ENCODE measurements at places on chromosomes 13 and 19. TPM values are rescaled to one million over a fixed set of nuclear protein-coding genes. Genes with fewer than 3 reads are reported as not detected.
A peak's percentile ranks its signal among the peaks of the same experiment; 100 is the strongest.

DNA sequence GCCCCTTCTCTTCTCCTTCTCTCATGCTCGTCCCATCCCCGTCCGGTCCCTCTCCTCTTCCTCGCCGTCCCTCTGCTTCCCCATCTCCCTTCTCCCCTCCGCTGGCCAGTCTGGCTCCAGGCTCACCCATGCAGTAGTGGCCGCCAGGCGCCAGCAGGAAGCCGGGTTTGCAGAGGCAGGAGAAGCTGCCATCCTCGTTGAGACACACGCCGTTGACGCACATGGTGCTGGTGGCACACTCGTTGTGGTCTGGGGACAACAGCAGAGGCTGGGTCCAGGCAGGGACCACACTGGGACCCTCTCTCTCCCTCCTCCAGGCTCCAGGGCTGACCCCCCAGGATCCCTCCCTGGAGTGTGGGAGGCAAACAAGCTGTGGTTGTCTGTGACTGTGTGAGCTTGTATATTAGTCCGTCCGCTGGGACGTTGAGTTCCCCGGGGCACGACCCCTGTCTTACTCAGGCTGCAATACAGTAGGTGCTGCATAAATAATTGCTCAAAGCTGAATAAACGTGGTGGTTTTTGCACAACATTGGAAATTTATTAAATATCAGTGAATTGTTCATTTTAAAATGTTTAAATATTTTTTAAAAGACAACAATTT lies 16.4 kb downstream of the FBN3 start:
- DNase-seq = no peak

Gene SERPINE3
- not detected for total RNA-seq

GRCh38 chr13:33087091-33087490 lies 70.9 kb downstream of the KL start:
- DNase-seq = no peak

GRCh38 chr19:28943651-28944050 lies 269.3 kb downstream of the UQCRFS1 start:
- DNase-seq = no peak

GRCh38 chr13:99566125-99567083 lies 65.1 kb downstream of the TM9SF2 start:
- no peak for DNase-seq

DNA sequence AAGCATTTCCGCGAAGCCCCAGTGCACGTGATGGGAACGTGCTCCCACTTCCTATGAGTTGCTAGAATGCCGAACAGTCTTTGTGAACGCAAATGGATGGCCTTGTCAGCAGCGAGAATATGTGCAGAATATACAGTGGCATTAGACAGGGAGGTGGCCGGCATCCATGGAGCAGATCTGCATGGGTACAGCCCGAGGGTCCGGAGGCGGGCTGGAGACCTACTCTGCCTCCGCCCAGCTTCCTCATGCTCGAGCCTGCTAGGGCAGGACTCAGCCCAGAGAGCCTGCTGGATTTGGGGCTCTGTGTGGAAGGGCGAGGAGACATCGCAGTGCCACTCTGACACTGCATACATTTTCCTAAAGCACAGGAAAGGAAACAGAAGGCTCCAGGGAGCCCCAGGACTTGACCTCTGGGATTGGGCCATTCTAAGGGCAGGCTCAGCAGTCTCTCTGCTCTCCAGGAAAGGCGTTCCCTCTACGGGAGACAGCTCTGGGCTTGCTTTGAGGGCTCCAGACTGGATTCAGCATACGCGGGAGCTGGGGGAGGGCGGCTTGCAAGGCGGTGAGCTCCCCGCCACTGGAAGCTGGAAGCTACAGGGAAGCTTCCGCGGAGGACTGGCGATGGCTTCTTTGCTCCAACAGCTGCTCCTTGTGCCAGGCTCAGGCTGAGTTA lies 55.9 kb upstream of the UQCRFS1 start:
- no peak for DNase-seq

- DNase-seq = peak; percentile 33
Measured at GRCh38 chr19:41309180-41310032, 566 bp upstream of the CCDC97 start.

Gene SYMPK
- 94.5 TPM for total RNA-seq

- DNase-seq = no peak
Measured at GRCh38 chr19:3359015-3359918, 7.1 kb upstream of the NFIC start.

DNA sequence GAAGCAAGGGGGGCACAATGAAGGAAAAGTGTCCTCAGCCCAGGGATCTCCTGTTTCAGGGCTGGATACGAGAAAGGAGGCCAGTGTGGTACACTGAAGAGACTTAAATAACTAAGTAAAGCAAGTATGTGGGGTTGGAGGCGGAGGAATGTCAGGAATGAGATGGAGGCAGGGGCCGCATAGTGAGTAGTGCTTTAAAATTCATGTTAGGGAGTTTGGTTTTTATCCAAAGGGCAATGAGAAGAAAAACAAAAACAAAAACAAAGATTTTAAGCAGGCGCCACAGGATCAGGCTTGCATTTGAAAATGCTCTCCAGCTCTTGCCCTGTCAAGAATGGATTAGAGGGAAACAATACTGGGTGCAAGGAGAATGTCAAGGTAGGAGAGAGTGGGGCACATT lies 273.4 kb downstream of the DCLK1 start:
- no peak for DNase-seq

Gene ERCC2
- 59.9 TPM for total RNA-seq

Gene HTR2A
- not detected for total RNA-seq

DNA sequence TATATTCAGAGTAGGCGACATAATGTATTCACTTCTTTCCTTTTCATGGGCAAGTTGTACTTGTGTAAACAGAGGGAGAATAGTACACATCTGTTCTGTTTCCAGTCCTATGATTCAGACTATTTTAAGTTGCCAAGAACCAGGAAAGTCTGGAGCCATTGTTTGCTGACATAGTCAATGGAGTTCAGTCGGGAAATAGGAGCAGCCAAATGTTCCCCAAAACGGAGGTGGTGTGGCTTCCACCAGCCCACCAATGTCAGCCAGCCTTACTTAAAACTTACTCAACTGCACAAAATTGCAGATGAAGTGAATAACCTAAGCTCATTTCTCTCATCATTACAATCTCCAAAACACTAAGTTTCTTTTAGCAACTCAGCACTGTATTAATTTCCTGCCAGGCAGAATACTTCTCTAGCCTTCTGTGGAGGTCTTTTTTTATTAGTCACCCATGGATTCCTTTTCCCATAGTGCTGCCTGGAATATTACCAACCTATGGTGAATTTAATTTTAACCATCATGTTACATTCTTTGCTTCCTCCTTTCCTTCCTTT lies 22.3 kb upstream of the CSNK1A1L start:
- peak; percentile 97 for DNase-seq

- no peak for DNase-seq
Measured at GRCh38 chr19:18490728-18491127, 31.1 kb downstream of the ELL start.

Gene STRN4
- 108 TPM for total RNA-seq

DNA sequence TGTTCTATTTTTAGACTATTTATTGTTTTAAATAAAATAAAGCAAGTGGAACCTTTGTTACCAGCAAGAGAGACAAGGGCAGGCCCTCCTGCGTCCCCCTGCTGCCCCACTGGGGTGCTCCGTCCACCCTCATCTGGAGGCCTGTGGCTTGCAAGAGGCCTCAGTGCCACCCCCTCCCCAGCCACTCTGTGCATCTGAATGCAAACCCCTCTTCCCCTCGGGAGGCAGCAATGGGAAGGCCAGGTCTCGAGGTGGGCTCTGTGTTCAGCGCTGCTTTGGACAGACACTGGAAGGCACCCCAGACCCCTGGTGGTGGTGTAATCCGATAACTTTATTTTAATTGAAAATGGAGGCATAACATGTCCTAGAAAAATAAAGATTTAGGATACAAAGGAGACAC lies 4.6 kb downstream of the SIX5 start:
- no peak for DNase-seq

DNA sequence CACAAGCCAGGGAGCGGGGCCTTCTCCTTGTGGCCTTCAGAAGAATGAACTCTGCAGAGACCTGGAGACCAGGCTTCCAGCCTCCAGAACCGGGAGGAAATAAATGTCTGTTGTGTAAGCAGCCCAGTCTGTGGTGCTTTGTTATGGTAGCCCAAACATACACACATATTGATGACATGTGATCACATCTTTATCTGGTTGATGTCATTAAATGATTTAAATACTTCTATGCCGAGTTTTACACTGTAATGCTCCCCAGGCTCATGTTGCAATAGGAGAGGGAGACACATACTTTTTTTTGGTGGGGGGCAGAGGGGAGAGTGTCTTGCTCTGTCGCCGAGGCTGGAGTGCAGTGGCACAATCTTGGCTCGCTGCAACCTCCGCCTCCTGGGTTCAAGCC lies 188.0 kb upstream of the IRS2 start:
- no peak for DNase-seq

DNA sequence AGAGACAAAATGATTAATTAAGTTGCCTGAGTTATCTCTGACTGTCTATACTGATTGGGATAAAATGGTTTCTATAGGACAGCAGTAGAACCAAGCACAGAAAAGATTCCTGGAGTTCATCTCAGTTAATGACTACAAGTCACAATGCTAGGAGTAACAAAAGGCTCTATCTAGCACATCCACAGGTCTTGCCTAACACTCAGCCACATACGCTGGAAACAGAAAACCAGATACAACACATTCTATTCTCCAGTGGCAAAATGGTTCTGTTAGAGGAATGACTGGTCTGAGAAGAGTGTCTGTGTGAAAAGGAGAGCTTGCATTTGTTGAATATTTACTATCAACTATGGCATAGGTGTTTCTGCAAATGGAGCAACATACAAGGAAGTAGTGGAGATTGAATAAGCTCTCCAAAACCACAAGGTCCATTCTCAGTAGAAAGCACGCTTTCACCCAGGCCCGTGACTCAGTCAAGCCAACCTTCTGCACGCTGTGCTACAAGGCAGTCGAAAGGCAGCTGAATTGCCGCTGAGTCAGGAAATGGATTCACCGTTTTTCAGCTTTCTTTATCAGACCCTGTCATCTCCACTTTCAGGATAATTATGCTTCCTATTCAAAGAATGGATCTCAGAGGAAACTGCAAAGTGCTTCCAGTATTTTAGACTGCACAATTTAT lies 761.5 kb downstream of the EFNB2 start:
- peak; percentile 21 for DNase-seq

Measured in endothelial cell of umbilical vein (primary cell).